Heart right ventricle (tissue), 16 donors: ENCODE measurements at places on chromosomes 12 and 14.

- no peak for DNase-seq
These were observed 70.8 kb upstream of the IFNG-AS1 start for GRCh38 chr12:67918441-67918840.

DNA sequence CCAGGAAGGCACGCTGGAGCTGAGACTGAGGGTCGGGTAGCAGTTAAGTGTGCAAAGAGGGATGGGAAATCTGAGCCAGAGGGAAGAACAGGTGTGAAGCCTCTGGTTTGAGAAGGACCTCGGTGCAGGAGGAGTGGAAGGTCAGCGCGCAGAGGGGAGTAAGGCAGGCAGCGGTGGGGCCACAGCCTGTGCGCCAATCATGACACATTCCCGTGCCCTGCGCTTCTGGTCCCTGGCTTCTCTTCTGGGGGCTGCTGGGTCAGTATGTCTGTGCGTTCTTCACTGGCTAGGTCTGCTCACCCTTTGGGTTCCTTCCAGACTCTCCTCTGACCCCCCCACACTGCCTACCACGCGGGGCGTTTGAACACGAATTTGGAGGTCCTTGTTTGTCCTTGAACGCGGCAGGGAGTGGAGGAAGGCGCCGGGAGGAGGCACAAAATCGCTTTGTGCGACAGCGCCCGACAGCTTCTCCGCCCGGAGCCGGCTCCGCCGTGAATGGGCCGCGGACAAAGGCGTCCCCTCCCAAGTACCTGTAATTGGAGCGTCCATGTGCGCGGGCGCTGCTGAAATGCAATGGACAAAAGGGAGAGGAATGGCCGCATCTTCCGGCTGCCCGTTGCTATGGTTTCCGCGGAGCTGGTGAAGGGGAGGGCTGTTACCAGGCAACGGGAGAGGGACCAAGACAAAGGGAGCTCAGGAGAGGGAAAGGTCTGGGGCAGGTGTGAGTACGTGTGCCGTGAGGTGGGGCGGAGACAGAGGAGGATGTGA lies 207.2 kb upstream of the SRRM4 start:
- no peak for DNase-seq

DNA sequence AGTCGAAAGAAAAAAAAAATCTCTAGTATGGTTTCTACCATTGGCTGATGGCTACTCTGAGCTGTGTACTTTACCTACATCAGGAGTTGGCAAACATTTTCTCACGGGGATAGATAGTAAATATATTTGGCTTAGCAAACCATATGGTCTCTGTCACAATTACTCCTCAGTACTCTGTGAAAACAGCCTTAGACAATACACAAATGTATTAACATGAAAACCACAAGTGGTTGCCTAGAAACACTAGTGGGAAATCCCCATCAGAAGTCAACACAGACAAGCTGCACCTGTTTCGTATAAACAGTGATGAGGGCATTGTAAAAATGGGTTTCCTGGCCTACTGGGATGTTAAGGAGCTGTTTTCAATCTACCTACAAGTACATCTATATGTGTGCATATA lies 84.6 kb upstream of the NAV3 start:
- DNase-seq = no peak

DNA sequence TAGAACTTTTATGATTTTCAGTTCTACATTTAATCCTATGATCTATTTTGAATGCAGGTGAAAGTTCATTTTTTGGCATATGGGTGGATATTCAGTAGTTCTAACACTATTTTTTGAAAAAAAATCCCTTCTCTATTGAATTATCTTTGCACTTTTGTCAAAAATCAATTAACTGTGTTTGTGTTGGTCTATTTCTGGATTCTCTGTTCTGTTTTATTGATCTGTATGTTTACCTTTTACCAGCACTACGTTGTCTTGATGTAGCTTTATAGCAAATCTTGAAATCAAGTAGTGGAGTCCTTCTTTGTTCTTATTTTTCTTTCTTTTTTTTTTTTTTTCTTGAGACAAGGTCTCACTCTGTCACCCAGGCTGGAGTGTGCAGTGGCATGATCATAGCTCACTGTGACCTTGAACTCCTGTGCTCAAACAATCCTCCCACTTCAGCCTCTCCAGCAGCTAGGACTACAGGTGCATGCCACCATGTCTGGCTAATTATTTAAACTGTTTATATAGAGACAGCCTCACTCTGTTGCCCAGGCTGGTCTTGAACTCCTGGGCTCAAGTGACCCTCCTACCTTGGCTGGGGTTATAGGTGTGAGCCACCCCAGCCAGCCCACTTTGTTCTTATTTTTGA lies 31.9 kb downstream of the SLC39A9 start:
- DNase-seq = no peak

GRCh38 chr14:22824711-22825359 lies 4.9 kb upstream of the MRPL52 start:
- no peak for DNase-seq

DNA sequence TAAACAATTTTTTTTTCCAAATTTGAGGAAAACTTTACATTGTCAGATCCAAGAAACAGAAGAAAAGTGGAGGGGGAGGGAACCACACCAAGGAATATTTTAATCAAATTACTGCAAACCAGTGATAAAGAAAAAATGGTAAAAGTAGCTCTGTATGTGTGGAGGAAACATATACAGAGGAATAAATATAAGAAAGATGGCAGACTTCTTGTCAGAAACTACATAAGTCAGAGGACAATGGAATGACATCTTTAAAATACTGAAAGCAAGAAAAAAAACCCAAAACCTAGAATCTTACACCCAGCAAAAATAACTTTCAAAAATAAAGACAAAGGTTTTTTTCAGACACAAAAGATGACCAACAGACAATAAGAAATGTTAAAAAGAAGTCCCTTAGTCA lies 10.2 kb upstream of the LLPH start:
- no peak for DNase-seq

GRCh38 chr14:38883127-38883526 lies 219.9 kb downstream of the SEC23A start:
- no peak for DNase-seq

GRCh38 chr12:57614178-57614947 lies 3.1 kb downstream of the ARHGEF25 start:
- DNase-seq = peak; percentile 58

GRCh38 chr14:51780006-51780692 lies 80.3 kb upstream of the GNG2 start:
- peak; percentile 37 for DNase-seq

- DNase-seq = no peak
These were observed 52.0 kb downstream of the WSCD2 start for GRCh38 chr12:108181095-108181454.

GRCh38 chr12:66964629-66965028 lies 285.8 kb upstream of the GRIP1 start:
- no peak for DNase-seq

DNA sequence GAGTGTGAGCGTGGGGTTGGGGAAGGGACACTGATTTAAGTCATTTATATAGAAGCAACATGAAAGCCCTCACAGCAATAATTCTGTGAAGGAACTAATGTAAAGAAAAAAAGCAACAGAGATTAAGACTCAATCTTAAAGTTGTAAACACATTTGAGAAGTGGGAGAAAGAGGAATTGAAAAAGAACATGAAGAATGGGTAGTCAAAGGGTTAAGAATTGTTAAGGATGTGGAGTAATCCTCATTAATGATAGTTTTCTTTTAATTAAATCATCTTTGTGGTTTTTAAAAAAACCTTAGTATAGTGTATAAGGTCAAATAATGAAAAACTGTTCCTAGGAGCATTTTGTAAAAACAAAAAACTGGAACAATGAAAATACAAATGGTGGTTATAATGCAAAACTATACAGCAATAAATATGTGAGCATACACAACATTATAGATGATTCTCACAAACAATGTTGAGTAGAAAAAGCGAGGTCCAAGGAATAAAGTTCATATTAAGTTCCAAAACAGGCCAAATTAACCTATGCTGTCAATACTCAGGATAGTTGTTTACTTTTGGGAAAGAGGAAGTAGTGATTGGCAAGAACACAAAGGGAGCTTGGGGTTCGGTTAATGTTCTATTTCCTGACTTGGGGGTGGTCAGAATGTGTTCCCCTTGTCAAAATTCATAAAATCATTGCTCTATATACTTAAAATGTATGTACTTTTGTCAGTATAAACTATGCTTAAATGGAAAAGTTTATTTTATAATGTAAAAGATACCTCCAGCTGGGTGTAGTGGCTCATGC lies 120.4 kb upstream of the ATF7IP start:
- no peak for DNase-seq

GRCh38 chr12:83559650-83560049 lies 872.9 kb downstream of the TMTC2 start:
- DNase-seq = no peak

- no peak for DNase-seq
These were observed 93.9 kb downstream of the SLC38A1 start for GRCh38 chr12:46174919-46175318.

DNA sequence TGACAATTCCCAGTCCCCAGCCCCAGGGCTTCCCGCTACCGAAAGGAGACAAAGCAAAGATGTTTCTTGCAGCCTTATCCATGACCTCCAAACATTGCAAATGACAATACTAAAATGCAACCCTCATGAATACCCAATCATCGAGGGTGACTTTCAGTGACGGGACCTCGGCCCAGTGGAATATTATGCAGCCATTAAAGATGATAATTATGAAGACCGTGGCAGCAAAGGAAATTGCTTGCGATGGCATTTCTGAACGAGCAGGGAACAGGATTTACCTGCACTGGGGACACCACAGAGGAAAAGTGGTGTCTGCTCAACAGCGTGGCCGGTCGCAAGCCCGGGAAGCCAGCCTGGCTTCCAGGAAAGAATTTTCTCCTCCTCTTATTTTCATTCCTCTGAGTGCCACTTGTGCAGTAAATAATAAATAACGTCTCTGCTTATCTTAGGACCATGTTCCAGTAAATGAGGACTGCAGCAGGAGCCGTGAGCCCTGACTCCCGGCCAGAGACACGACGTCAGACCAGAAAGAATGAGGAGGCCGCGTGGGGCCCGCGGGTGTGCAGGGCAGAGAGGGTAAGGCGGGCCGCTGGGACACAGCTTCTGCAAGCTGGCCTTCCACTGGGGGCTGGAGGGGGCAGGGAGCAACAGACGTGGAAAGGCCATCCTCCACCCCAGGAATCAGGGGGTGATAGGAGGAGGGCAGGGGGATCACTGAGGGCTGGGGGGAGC lies 6.6 kb downstream of the C14orf180 start:
- peak; percentile 71 for DNase-seq

DNA sequence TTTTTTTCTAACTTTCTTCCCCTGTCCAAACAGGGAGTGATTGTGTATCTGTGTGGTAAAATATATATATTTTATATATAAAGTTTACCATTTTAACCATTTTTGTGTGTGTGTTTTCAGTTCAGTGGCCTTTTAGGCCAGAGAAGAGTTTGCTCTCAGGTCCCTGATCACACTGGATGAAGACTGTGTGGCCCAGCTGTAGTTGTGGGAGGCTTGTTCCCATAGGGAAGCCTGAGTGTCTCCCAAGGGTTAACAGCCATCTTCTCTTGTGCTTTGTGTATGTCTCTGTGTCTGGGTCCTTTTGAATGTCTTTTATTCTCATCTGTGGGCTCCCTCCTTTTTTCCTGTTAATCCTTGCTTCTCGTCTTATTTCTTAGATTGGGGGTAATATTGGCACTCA lies 23.4 kb downstream of the CGRRF1 start:
- no peak for DNase-seq

DNA sequence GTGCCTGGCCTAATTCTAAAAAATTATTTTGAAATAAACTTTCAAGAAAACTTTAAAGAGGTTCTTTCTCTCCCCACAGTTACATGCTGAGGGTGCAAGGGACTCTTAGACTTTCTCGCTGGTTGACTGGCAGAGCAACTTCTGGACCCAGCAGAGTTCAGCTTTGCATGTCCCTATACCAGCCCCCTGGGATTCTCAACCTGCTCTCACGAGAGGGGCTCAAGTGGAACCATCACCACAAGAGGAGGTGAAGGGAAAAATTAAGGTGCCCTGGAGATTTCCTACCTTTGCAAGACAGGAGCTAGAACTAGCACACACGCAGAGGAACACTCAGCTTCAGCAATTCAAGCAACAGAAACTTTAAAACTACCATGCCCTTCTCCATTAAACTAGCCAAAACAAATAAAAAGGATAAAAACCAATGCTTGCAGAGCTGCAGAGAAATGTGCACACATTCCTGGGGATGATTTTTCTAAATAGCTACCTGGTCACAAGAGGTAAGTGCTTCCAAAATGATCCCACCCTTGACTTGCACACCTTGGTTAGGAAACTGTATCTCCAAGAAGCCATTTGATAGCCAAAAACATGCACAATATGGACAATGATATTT lies 2.5 kb downstream of the HVCN1 start:
- no peak for DNase-seq

- DNase-seq = no peak
These were observed 38.3 kb downstream of the PRMT8 start for GRCh38 chr12:3529281-3529680.

DNA sequence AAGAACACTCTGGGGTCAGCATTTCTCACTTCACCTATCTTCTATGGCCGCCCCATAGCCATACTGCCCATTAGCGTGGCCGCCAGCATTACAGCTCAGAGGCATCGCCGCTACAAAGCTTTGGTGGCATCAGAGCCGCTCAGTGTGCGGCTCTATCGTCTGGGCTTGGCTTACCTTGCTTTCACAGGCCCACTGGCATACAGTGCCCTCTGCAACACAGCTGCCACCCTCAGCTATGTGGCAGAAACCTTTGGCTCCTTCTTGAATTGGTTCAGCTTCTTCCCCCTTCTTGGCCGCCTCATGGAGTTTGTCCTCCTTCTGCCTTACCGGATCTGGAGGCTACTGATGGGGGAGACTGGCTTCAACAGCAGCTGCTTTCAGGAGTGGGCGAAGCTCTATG lies 2.6 kb downstream of the DNAJC22 start:
- DNase-seq = no peak

GRCh38 chr12:95016120-95016519 lies 12.6 kb upstream of the NDUFA12 start:
- DNase-seq = no peak

GRCh38 chr14:41718477-41719166 lies 111.9 kb downstream of the LRFN5 start:
- no peak for DNase-seq

- DNase-seq = no peak
These were observed 69.7 kb upstream of the VRK1 start for GRCh38 chr14:96727491-96727890.

- no peak for DNase-seq
These were observed 16.4 kb downstream of the FAM234B start for GRCh38 chr12:13060581-13060980.

GRCh38 chr12:117093918-117094630 lies 5.1 kb downstream of the TESC start:
- no peak for DNase-seq
